Right ventricle myocardium superior (tissue), 1 donor: ENCODE measurements at places on chromosomes 2 and 18. TPM values are rescaled to one million over a fixed set of nuclear protein-coding genes. Genes with fewer than 3 reads are reported as not detected.

GRCh38 chr2:73385123-73385503 lies 523 bp upstream of the ALMS1 start:
- no peak for DNase-seq

The AGAP1 gene
- total RNA-seq, result 25.4 TPM

- DNase-seq, result peak; percentile 80
Measured at GRCh38 chr2:68441179-68441993, 25.7 kb downstream of the FBXO48 start.

- DNase-seq, result no peak
Measured at GRCh38 chr2:226020176-226020575, 620.7 kb downstream of the NYAP2 start.

The TMEM169 gene
- total RNA-seq, result 0.62 TPM

The WDR12 gene
- 51.1 TPM for total RNA-seq

The MC4R gene
- total RNA-seq, result not detected

GRCh38 chr2:3779496-3780049 lies 76.2 kb downstream of the DCDC2C start:
- no peak for DNase-seq

DNA sequence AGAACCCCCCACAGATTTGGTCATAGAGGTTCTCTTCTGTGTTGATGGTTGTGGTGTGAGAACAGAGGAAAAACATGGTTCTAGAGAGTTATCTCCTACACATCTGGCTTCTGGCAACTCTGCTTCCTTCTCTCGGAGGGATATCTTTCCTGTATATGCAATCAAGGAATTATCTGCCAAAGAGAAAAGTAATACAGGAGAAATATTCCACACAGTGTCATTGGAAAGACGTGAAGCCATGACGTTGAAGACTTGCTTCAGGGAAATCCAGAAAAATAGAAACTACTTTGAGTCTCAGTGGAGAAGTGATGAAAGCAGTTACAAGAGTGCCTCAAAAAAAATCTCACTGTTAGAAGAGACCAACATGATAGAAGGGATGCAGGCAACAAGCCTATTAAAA lies 78.5 kb downstream of the RAB31 start:
- DNase-seq, result no peak

The PRSS56 gene
- 0.19 TPM for total RNA-seq

GRCh38 chr2:88542668-88543067 lies 84.6 kb downstream of the EIF2AK3 start:
- no peak for DNase-seq

DNA sequence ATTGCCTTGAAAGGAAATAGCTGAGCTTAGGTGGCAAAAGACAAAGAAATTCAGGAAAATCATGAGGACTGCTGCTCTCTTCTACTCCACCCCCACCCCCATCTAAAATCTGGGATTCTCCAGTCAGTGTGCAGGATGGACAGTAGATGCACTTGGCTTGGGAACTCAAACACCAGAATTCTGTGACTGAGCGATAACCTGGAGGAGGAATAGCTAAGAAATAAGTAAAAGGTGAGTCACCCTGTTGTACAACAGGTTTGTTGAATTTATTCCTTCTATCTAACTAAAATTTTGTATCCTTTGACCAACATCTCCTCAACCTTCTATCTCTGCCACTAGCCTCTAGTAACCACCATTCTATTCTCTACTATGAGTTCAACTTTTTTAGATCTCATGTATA lies 1029.9 kb upstream of the ACVR2A start:
- DNase-seq, result no peak

DNA sequence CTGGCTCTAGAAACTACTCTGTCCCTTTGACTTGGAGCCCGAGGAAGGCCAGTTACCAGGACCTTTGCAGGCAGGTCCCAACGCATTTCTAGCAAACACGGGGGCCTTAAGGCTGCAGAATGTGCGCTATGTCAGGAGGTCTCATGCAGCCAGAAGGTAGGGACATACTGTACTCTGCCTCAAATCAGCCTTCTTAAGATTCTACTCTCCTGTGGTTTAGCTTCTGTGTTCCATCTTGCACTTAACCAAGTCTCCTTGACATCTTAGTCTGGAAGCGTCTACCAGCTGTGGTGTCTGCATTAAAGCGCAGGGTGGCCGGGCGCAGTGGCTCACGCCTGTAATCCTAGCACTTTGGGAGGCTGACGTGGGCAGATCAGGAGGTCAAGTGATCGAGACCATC lies 65.5 kb downstream of the STEAP3 start:
- no peak for DNase-seq

The HOXD11 gene
- total RNA-seq, result not detected

DNA sequence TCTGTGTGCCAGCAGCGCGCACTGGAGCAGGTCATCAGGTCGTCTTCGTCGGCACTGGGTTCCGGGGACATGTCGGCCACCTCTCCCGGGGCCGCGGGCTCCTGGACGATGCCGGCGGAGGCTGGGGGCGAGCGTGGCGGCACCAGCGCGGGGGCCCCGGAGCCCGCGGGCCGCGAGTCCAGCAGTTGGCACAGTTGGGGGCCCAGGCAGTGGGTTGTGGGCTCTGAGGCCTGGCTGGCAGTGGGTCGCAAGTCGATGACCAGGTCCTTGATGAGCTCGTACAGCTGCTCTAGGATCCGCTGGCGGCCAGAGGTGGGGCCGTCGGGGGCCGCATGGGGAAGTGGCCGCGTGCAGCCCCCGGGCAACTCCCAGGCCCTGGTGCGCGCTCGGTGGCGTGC lies 300.5 kb downstream of the CCDC74A start:
- no peak for DNase-seq

DNA sequence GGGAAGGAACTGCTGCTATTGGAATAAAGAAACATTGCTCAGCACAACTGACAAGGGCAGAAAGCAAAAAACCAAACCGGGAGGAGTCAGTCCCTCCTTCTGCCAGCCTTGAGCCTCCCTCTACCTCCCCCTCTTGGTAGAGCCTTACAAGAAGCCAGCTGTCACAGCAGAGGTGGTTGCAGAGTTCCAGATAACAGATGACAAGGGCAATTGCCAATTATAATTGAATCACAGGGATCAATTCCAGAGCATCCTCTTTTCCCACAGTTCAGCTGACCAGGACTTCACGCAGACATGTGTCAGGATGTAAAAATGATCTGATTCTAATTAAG lies 548.2 kb upstream of the LRRTM1 start:
- DNase-seq, result no peak
